WERI-Rb-1 (cell line): ENCODE measurements at places on chromosomes 7 and 10.

- DNase-seq, result peak; percentile 35
Measured at GRCh38 chr10:80596391-80597257, 58.9 kb downstream of the SH2D4B start.

DNA sequence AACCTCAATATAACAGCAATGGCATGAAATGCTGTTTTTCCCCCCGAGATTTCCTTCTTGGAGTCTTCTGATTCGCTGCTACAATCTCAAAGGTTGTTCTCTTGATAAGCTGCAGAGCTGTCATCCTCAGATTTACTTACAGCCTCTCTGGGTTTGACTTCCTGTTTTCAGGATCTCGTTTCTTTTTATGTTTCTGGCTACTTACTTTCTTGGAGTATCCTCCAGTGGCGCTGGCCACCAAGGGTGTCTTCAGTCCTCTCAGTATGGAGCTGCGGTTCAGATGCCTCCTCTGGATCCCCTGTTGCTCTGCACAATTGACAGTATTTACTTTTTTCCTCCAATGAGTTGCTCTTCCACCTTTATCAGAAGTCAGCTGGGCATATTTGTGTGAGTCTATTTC, 152.0 kb upstream of the TMEM72 start:
- DNase-seq, result no peak

DNA sequence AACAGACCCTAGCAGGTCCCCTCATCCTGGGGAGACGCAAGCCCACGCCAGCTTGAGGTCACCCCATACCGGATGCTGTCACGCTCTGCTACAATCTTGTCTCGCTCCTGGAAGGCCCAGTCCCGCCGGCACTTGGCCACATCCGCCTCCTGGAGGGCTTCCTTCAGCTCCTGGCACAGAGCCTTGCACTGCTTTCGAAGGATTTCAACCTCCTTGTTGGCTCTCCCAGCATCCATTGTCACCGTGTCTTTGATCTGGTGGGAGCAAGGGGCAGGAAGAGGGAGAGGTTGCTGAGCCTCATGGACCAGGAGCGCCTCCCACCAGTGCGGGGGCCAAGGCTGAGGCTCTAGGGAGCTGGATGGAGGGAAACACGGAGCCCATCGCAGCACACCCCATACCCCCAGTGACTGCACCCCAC, 90.9 kb downstream of the DLG5 start:
- no peak for DNase-seq

DNA sequence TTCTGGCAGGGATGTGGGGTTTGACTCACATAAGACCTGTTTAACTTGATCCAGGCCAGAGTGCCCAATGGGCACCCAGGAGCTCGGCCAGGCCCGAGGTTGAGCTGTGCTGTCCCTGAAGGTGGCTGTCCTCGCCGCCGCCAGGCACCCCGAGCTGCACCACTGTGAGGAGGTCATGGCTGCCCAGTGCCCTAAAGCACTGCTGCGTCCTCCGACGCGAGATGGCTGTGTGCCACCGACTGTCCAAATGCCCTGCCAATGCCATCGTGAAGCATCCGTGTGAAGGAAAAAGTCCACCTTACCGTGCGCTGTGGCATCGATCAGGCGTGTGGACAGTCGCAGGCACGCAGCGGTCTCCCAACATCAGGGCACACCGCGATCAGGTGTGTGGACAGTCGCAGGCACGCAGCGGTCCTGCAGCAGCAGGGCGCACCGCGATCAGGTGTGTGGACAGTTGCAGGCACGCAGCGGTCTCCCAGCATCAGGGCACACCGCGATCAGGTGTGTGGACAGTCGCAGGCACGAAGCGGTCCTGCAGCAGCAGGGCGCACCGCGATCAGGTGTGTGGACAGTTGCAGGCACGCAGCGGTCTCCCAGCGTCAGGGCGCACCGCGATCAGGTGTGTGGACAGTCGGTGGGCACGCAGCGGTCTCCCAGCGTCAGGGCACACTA, 120.3 kb downstream of the VIPR2 start:
- DNase-seq, result no peak

DNA sequence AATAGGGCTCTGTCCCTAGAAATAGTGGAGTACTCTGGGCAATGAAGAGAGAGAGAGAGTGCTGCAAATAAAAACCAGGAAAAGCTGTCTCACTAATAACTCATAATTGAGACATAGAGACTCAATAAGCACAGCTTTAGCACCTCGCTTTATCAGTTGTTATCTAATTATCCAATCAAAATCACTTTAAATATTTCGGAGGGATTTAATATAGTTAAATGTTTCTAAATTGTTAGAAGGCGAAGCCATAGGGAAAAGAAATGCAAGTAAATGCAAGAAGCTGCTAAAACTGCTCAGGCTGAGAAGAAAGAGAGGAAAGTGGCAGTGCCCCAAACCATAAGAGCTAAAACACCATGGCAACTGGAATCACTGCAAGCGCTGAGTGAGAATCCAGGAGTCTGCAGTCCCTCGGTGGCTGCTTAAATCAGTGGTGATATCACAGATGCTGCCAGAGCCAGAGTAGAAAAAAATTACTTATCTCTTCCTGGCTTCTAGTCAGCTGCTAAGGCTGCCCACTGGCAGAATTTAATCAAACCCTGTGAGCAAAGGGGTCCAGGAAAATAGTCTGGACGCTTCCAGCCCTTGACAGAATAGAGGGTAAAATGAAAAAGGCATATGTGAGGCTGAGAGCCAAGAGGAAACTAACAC, 150.4 kb upstream of the CHRM2 start:
- no peak for DNase-seq
